Myocyte (in vitro differentiated cells): ENCODE measurements at places on chromosomes 7 and 10. TPM values are rescaled to one million over a fixed set of nuclear protein-coding genes. Genes with fewer than 3 reads are reported as not detected.

GRCh38 chr10:25285809-25286208 is 111.0 kb downstream of the GPR158 start:
- DNase-seq = no peak

DNA sequence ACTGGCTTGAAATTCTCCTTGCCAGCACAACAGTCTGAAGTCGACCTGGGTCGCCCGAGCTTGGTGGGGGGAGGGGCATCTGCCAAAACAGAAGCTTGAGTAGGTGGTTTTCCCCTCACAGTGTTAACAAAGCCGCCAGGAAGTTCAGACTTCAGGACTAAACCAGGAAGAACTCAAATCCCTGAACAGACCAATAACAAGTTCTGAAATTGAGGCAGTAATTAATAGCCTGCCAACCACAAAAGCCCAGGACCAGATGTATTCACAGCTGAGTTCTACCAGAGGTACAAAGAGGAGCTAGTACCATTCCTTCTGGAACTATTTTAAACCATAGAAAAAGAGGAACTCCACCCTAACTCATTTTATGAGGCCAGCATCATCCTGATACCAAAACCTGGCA is 45.3 kb downstream of the LRRC72 start:
- no peak for DNase-seq

GRCh38 chr7:157662981-157663716 is 326.3 kb downstream of the DNAJB6 start:
- no peak for DNase-seq

ERVW-1 gene
- total RNA-seq = not detected in 2 replicates

DNA sequence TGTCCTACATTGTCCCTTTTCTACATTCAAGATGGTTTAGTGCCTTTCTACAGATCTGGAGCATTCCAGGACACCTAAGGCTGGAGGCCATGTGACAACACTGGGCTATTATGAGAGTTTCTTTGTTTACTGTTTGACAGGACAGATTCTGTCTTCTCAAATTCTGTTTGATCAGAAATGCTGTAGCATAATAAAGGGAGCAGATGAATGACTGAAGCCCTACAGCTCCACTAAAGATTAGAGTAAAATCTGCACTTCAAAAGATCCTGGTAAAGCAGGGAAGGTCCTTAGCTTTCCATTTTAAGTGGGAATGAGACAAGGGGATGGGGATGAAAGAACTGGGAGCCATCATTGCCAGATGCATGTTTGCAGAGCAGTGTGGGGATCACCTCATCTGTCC is 38.4 kb downstream of the TMEM229A start:
- DNase-seq = no peak
